Activated T-cell treated with anti-CD3 and anti-CD28 coated beads for 24 hours (primary cell): ENCODE measurements at places on chromosomes 1 and 21.

DNA sequence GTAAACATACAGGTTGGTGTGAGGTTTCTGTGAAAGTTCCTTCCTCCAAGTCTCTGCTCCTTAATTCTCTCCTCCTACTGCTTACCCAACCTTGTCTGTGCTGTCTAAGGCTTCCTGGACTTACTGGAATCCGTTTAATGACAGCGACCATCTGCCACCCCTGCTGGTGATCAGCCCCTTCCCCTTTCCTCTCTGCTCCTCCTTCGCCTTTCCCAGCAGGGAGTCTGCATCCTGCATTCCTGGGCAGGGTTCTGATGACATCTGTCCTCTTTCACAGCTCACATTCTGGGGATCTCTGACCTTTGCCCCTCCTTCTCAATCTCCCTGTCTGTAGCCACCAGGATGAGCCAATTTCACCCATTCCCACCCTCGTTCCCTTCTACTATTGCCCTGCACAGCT, 66.5 kb downstream of the KIRREL1 start:
- no peak for DNase-seq

DNA sequence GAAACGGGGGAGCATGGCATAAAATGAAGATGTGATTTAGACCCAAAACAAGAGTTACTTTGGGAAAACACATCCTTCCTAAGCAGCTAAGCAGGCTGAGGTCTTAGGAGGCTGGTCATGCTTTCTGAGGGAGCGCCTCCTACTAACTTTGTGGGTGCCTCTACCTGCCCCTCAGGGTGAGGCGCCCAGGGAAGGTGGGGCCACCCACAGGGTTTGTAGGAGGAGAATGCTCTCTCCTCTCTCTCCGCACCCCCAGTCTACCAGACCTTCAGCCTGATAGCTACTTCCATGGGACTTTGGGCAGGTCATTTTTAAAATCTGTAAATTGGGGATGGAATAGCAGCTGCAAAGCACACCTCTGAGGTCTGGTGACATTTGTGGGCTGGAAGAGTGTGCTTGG, 23.8 kb downstream of the SLC27A3 start:
- DNase-seq: no peak

DNA sequence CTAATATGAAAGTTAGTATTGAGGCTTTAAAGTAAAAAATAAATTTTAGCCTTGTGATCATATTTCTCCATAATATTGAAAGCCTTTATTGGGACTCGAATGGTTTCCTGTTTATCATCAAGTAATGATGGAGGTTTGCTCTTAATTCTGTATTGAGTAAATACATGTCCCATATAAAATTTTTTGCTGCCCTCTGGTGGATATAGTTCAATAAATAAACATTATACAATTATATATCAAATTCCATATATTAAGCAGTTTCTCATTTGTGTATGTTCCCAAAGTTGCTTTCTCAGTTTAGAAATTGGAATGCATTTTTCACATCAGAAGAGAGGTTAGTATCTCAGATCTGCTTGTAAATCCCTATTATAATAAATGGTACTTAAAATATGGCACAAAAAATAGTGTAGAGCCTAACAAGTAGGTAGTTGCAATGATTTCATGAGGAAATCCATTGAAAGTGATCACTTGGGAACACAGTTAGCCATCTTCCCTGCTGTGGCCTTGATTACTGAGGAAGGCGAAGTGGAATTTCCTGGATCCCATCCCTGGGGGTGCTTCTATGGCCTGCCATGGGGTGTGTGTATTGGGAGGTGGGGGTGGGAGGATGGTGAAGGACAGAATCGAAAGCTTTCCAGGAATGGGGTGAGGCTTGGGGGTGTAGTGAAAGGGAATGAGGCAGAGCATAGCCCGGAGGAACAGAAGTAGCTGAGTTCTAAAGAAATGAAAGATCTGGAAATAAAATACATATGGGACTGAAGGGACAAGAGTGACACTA, 84.1 kb upstream of the C21orf91 start:
- no peak for DNase-seq

DNA sequence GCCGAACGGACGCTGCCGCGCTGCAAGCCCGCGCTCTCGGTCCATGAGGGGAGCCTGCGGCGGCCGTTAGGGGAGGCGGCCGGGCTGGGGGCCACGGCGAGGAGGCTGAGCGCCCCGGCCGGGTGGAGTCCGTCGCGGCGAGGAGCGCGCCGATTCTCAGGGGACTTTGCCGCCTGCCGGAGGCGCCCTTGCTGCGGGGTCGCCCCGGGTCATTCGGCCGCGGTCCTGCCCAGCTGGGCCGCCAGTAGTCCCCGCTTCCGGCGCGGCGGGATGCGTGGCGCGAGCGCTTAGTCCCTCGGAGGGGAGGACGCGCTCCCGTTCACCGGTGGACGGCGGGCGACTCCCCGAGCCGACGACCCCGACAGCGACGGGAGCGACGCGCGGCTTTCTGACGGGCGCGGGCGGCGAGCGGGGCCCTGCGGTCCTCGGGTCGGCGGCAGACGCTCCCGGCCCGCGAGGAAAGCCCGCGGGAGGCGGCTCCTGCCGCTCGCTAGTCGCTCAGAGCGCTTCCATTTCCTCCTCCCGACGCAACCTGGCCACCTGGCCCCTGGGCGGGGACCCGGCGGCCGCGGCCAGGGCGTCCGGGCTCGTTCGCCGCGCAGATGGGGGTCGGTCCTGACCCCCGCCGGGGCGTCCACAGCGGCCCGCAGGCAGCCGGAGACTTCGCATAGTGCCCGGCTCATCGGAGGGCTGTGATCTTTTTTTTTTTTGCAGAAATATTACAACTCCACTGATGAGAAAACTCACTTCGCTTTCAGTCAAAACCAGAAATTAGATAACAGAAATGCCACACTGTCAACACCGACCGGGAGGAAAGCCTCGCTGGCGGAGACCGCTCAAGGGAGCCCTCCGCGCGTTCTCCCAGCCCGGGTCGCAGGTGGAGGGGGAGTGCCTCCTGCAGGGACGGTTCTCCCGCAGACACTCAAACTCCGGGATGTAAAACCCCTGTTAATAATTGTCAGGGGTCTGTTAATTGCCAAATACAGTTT, 641 bp upstream of the ZBTB21 start:
- peak; percentile 18 for DNase-seq
